LNCaP clone FGC (cell line): ENCODE measurements at places on chromosomes 12 and 14.

- no peak for DNase-seq
Measured at GRCh38 chr14:45947830-45948229, 694.8 kb upstream of the MIS18BP1 start.

DNA sequence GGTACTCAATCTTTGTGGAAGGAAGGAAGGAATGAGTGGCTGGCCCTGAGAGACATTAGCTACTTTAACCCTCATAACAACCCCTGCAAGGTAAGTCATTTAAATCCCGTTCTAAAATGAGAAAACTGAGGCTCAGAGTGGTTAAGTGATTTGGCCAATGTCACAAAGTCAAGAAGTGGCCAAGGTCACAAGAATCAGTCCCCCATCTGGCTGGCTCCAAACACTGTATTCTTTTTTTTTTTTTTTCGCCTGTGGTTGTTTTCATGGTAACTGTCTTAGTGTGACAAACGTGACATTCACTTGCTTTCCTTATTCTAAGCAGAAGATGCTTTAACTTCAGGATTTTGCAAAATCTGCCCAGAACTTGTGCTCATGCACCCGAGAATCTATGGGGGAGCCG is 2.8 kb downstream of the TTC7B start:
- no peak for DNase-seq

DNA sequence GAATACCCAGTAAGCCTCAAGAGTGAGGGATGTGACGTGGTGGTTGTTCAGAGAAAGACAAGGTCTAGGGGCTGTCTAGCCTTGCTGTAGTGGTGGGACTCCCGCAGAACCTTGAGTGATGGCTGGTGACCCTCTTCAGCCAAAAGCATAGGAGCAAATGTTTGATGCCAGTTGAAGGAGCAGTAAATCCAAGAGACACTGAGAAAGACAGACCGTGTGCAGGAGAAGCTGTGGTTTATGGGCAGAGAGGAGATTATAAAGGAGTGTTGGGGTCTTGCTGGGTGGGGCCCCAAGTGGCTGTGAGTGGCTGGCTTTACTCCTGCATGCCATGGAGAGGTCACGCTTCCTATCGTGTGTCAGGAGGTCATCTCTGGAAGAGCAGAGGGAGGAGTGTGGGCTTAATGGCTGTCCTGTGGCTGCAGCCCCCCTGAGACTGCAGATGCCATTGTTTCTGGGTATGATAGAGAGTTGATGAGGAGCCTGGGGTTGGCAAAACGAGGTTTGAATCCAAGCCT is 152.0 kb upstream of the CCND2 start:
- no peak for DNase-seq

DNA sequence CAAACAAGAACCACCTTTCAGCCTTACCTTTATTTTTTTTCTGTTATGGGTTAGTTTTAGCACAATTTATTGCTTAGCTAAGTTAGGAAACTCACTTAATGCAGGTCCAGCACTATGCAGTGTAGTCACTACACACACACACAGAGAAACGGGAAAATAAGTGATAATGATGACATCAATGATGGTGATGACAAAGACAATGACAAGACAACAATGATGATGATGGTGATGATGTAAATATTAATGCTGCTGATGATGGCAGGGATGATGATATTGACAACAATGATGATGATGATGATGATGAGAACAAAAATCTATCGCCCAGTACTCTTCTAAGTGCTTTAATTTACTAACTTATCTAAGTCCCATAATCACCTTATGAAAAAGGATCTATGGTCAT is 41.1 kb downstream of the WSCD2 start:
- no peak for DNase-seq

DNA sequence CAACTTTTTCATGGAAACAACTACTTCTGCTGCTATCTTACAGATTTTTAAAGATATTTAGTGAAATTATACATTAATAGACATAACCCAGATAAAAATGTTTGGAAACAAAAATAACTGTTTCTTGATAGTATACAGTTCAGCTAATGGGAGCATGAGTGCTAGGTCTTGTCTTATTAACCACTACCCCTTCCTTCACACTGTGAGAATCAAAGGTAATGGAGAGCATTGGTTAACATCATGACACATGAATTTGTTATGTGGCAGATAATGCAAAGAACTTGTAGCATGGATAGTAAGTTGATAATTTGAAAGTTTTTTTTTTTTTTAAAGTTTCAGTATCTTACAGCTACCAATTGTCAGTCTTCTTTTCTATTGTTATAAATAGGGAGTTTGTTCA is 44.2 kb downstream of the CCDC91 start:
- no peak for DNase-seq

GRCh38 chr12:104353012-104353981 is 49.8 kb downstream of the EID3 start:
- no peak for DNase-seq

- DNase-seq, result no peak
Measured at GRCh38 chr14:91843437-91843836, 23.9 kb downstream of the TC2N start.

DNA sequence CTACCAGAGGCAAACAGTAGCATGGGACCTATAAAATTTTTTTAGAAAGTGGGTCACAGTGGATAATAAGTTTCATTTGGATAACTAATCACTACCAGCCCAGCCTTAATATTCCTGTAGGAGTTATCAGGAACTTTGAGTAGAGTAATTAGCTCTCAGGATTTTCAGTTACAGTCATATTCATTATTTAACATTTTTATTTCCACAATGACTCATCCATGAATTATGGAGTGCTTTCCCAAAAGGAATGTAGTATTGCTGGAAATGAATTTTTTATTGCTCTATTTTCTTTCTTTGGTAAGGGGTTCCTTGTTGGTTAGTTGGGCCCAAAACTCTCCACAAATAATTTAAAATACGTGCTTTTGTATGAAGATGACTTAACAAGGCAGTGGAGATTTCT is 53.7 kb downstream of the ERC1 start:
- DNase-seq, result no peak

DNA sequence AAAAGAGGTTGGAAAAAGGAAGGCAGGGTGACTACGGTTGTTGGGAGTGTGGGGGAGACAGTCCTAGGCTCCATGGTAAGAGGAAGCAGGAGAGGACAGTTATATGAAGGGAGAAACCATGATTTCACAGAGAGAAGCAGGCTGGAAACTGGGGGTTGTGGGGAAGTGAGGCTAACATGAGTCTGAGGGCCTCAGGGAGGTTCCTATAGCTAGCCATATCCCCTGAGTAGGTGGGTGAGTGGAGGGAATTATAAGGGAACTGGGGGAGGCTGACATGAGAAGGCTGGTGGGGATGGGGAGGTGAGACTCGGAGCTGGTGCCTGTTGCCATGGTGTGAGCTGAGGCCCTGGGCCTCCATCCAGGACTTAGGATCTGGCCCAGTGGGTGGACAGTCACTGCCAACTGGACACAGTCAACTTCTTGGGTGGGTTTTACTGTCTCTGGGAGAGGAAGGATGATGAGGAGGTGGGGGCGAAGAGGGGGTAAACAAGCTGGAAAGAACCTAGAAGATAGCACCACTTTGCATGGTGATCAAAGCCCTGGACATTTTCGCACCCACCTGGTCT is 1.4 kb downstream of the RNASE13 start:
- no peak for DNase-seq

- no peak for DNase-seq
Measured at GRCh38 chr12:21541773-21542172, 15.7 kb downstream of the SPX start.
